ENCODE measurements at places on chromosomes 11 and 22.
A peak's percentile ranks its signal among the peaks of the same experiment; 100 is the strongest.

GRCh38 chr22:37300551-37301017 is 18.3 kb downstream of the CYTH4 start:
- DNase-seq, result no peak

DNA sequence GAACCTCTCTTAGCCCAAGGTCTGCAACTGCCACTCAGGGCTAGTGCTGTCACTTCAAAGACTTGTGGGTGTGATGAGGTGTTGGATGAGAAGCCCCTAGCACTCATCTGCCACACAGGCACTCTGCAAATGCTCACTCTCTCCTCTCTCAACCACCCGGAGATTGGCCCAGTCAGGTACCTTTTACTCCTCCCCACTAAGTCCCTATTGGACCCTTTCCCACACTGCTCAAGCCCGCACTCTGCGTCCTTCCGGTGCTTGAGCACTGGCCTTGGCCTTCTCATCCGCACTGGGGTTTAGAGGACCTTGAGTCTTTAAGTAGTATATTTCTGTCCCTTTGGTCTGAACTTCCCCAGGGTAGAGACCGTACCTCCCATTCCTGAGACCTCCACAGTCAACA is 308.0 kb downstream of the NXPE2 start:
- DNase-seq, result no peak

- DNase-seq, result no peak
Measured at GRCh38 chr11:74780248-74781005, 31.8 kb downstream of the RNF169 start.

DNA sequence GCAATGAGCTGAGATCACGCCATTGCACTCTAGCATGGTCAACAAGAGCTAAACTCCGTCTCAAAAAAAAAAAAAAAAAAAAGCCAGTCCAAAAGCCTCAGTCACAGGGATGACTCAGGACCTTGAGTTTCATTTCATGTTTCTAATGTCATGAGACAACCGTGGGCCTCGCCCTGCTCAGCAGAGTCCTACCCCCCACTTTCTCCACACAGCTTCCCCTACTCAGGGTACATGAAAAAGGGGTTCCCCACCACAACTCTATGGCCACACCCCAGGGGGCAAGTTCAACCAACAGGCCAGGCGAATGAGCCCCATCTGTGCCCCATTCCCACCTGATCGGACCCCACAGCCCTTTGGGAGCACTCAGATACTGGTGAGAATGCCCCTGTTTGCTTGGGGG is 24.3 kb upstream of the ADA2 start:
- no peak for DNase-seq

DNA sequence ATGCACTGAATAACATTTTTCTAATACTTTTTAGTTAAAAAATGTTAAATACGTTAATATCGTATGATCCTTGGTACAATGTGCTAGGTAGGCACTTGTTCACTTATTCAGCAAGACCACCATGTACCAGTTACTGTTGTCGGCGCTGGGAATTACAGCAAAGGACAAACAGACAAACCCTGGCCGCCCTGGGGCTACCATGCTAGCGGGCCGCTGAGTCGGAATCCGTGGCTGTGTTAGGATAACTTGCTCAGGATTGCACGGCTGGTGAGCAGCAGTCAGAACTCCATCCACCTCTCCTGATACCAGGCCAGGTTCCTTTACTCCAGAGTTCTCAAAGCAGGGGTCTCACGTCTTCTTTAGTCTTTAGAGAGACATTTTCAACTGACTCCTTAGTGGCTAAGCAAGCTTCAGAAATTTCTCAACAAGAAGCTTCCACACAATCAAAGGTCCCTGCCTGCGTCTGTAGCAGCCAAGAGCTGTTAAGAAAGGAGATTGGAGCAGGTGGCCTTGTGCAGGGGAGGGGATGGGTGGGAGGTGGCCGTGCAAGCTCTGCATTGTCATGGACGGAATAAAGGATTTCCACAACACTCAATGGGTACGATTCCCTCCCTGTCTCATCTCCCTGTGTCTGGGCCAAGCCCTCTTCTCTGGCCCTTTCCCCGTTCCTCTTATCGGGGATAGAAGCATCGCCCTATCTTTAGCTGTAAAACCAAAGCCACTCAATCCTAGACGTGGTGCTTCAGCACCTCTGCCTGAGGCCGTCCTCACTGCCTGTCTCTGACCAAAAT is 39.8 kb upstream of the NNMT start:
- no peak for DNase-seq

- DNase-seq, result no peak
Measured at GRCh38 chr11:23974601-23975000, 522.3 kb upstream of the LUZP2 start.

GRCh38 chr11:2768471-2769408 is 68.9 kb upstream of the KCNQ1OT1 start:
- no peak for DNase-seq

DNA sequence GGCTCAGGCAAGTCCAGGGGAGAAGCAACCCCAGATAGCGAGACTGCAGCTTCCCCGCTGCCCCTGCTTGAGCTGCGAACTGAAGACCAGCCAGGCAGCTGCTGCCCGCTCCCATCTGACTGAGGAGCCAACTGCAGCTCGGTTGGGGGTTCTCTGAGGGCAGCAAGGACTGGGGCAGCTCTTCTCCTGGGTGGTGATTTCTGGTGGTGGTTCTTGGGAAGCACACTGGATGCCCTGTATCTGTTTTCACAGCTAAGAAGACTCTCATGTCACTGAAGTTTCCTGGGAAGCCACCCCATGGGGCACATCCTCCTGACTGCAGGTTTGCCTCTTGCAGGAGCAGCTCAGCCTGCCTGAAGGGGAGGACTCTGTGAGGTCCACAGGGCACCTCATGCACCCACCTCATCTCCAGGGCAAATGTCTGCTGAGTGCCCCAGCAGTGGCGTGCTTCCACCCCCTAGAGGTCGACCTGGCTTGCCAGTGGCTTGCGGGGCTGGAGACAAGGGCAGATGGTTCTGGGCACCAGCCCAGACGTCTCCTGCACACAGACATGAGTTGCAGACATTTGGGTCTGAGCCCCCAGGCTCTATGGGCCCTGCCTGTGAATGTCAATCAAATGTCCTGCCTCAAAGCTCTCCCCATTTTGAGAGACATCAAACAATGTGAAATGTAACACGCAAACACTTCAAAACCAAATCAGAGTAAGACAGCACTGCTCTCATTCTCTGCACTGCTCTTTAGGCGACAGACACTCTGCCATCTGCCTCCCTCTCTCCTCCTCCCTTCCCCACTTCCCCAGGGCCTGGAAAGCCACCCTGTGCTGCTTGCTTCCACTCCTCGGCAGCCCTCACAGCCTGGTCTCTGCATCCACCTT is 800.9 kb downstream of the BRD1 start:
- no peak for DNase-seq

GRCh38 chr22:45645526-45646414 is 25.9 kb upstream of the ATXN10 start:
- peak; percentile 69 for DNase-seq

Measured in stimulated activated CD8-positive, alpha-beta memory T cell treated with anti-CD3 and anti-CD28 coated beads, Interleukin-7, amount 100 ng/mL, for 24 hours (primary cell).